ENCODE measurements at places on chromosomes 2 and 18.

DNA sequence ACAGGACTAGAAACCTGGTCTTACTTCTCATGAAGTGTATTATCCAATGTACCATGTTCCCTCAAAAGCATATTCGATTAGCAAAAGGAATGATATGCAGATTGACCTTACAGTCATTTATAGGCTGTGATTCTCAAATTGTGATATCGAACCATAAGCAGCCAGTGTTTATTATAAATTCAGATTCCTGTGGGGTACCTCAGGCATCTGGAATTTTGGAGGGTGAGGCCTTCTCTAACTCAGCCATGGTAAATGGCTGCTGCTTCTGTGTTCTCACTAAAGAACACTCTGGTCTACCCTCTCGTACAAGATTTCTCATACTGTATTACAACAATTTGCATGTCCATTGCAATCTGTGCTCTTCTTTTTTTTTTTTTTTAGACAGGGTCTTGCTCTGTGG lies 84.5 kb downstream of the PRPF40A start:
- no peak for DNase-seq

GRCh38 chr2:168037778-168038177 lies 209.6 kb downstream of the STK39 start:
- DNase-seq, result no peak

DNA sequence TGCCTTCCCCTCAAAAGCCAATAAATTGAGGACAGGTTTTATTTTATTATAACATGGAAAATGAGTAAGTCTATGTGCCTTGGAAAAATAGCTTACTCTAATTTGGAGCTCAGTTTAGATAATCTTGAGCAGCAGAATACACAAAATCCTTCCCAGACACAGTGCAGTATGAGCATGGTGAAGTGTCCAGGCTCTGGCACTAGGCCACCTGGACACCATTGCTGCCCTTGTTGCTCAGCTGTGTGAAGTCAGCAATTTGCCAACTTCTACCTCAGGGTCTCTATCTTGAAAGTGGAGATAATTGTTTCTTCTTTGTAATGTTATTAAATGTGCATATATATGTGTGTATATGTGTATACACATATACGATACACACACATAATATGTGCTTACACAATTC lies 104.9 kb upstream of the CAVIN2 start:
- no peak for DNase-seq

GRCh38 chr2:222835143-222835822 lies 25.6 kb upstream of the ACSL3 start:
- DNase-seq, result no peak

DNA sequence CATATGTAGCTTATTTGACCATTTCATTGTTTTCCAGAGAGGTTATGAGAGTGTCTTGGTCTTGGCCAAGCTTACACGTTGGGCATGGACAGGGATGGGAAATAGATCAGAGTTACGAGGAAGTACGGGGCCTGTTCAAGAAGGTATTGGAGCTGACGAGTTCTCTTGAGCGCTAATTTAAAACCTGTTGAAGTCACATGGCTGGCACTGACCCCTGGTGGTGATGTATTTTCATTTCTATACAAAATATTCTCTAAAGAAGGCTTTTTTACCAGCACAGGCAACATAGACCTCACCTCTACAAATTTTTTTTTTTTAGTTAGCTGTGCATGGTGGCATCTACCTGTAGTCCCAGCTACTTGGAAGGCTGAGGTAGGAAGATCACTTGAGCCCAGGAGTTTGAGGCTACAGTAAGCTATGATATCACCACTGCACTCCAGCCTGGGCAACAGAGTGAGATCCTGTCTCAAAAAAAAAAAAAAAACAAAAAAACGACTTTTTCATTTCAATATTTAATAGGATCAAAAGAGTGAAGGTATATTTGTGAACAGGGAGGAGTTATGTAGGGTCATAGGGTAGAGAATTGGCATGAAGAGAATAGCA lies 19.6 kb downstream of the UGP2 start:
- DNase-seq, result peak; percentile 61

GRCh38 chr18:13217466-13217961 lies 1.0 kb upstream of the LDLRAD4 start:
- peak; percentile 67 for DNase-seq

DNA sequence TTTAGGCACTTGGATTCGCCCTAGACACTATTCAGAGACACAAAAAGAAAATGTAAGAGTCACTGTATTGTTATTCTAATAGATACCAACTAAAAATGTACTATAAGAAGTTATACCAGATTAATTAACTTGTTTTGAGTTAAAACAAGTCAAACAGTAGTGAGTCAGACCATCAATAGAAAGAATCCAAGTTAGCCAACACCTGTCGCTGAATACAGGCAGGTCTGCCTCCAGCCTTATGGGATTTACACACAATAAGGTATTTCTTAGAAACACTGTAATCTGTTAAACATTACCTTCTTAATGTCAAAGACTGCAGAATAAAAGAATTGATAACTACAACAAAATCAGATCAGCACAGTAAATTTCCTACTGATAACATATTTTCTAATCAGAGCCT lies 181.4 kb downstream of the DYM start:
- no peak for DNase-seq

DNA sequence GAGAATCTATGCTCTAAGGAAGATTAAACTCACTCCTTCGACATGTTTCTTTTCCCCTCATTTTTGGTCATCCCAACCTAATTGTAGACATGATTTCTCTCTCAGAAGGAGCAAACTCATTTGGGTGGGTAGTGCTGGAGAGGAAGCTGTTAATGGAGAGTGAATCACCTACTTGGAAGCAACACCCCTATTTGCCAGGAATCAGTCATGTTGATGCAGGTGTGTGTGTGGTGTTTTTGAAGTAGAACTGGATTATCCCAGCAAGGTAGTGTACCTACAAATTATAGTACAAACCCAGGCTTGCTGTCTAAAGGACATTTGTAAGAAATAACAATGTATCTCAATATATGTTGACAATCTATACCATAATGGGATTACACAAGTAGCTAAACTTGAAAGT lies 186.4 kb downstream of the EPHA4 start:
- no peak for DNase-seq

GRCh38 chr2:207150284-207150683 lies 15.5 kb downstream of the KLF7 start:
- no peak for DNase-seq

- DNase-seq, result peak; percentile 78
Measured at GRCh38 chr2:20642055-20642971, 8.6 kb downstream of the HS1BP3 start.

GRCh38 chr2:99096728-99097127 lies 44.8 kb upstream of the C2orf15 start:
- no peak for DNase-seq

DNA sequence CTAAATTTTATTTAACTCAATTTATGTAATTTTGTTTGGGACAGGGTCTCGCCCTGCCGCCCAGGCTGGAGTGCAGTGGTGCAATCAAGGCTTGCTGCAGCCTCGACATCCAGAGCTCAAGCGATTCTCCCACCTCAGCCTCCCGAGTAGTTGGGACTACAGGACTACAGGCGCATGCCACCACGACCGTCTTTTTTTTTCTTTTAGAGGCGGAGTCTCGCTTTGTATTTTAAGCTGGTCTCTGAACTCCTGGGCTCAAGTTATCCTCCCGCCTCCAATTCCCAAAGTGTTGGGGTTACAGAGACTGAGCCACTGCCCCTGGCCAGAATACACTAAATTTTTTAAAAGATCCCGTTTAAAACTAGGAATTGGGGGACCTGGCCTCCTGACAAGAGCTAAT lies 18.5 kb downstream of the WNT10A start:
- DNase-seq, result no peak

GRCh38 chr2:36634981-36635597 lies 37.1 kb upstream of the FEZ2 start:
- DNase-seq, result no peak

DNA sequence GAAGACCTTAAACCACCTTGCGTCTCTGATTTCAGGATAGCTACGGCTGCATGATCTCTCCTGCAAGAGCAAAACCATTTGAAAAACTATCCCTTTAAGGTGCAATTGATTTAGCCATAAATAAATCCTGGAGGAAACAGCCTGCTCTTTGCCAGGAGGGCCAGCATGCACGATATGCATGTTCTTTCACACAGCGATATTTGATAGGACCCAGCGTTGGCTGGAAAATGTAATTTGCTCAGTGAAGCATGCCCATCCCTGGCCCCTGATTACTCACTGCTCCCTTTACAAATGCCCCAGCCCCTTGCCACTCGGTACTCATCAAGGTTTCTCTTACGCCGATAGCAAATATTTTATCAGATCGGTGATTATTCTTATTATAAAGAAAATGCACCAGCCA lies 315.4 kb downstream of the CDH2 start:
- no peak for DNase-seq

DNA sequence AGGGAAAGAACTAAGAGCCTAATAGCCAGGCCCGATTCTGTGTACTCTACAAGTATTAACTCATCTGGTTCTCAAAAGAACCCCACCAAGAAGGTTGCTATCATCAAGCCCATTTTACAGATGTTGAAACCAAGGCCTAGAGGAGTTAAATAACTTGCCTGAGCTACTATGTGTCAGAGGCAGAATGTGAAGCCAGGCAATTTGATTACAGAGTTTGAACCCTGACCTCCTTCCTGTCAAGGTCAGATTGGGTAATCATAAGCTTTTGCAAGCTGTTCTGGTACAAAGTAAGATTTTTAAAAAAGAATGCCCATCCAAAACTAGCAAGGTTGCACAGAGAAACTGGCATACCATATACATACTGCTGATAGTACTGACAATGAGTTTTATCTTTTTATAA lies 227.1 kb downstream of the HAUS1 start:
- DNase-seq, result no peak

DNA sequence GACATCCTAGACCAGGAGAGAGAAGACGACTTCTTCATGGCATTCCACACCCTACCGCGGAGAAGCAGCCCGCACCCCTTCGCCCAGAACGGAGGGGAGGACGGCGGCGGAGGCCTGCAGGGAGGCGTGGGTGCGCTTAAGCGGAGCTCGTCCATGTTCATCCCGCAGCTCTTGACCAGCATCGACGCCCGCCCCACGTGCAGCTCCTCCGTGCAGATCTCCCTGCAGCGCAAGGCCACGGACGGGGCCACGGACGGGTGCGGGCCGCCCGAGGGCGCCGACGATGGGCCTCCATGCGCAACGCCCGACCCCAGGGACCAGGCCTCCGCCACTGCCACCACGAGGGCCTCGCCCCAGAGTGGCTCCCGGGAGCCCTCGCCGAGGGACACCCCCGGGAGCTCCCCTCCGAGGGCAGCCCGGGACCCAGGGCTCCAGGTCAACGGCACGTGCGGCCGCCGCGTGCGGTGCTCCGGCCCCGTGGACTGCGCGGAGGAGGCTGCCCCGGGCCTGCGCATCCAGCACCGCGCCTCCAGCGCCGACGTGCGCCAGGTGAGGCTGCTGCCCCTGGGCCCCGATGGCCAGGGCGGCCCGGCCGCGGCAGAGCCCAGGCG lies 211.8 kb downstream of the NEDD4L start:
- no peak for DNase-seq

- no peak for DNase-seq
Measured at GRCh38 chr2:59182249-59182648, 941.1 kb upstream of the FANCL start.

- peak; percentile 42 for DNase-seq
Measured at GRCh38 chr2:109128616-109129355, at the start of gene SH3RF3. Gene SH3RF3, plus strand, starts transcription at chr2:109129205.

DNA sequence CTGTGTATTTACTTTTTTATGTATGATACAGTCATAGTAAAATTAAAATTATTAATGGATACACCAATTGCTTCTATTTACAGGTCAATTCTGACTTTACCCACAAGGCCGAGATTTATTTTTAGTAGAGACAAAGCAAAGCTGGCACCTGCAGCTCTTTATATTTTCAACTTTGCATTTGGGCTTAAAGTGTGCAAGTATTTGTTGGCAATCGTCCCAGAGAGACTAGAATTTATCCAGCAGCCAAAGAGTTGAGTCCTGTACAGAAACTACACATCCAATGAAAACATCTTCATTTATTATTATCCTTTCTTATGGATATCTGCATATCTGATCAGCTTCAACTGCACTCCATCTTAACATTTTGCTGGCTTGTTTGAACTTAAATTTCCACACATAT lies 485.6 kb downstream of the SOX11 start:
- DNase-seq, result no peak

DNA sequence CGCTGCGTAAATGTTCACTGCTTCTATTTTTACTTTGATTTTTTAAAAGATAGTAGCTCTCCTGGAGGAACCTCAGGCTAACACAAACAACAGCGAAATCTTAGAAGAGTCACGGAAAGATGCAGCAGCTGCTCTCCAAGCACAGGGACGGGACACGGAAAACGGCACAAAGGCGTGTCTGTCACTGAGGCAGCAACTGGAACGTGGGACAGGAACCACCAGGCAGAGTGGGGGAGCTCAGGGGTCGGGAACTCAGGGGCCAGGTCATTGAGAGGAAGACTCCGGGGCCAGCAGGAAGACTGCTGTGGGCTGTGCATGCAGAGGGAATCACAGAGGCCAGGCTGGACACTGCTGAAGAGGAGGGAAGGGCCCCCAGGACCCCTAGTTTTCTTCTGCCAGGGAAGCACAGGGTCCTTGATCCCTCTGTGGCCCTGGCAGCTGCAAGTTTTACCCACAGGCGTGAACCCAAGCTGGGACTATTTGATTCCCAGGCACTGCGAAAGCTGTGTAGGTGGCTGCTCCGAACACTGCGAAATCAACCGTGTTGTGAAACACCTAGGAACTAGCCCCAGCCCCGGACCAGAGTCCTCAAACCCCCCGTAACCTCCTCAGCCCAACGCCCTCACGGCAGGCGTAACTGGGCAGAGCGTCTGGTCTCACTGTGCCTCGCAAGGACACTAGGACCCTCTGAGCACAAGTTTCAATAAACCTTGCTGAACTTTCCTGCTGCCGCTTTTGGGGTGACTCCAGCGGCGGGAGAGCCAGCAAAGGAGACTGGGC lies 263.0 kb downstream of the EIPR1 start:
- DNase-seq, result no peak

DNA sequence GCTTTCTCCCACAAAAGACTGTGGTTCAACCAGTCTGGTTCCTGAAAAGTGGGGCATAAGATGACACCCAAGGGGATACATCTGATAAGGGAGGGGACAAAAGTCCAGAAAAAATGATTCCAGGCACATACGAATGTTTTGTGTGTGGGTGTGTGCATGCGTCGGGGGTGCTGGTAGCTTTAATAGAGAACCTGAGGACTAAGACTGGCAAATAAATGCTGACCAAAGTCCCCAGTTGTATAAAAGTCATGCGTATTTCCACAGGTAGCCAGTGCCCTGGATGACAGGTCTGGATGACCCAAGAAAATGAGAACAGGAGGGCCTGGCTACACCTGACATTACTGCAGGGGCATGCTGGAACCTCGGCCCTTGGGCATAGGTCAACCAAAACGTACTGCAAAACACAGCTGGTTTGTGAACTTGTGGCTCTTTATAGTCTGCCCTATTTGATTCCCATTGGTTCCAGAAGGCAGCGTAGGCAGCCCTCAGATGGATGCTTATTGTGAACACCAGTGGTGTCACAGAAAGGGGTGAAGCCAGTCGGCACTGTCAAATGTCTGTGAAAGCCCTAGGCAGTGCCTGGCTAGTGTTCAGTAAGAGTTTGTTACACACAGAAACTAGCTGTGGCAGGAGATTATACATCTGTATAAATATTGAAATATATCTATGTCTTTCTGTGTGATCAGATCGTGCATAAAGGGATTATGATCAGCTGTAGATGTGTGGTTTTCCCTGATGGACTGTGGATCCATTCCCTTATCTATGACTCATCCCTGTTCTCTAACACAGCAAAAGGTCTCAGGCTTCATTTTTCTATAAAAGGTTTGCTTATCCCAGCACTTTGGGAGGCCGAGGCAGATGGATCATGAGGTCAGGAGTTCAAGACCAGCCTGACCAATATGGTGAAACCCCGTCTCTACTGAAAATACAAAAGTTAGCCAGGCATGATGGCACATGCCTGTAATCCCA lies 58.3 kb downstream of the INSIG2 start:
- DNase-seq, result no peak

Measured in naive B cell (primary cell).